ENCODE measurements at places on chromosomes 11 and 22.

- no peak for DNase-seq
Observed at GRCh38 chr11:44328138-44328660, 18.3 kb upstream of the ALX4 start.

GRCh38 chr11:74005721-74006517 is 3.0 kb downstream of the UCP3 start:
- DNase-seq = no peak

GRCh38 chr11:122044086-122044485 is 71.9 kb downstream of the BLID start:
- no peak for DNase-seq

- DNase-seq = no peak
Observed at GRCh38 chr11:121486054-121486453, 33.3 kb upstream of the SORL1-AS1 start.

- no peak for DNase-seq
Observed at GRCh38 chr11:44356351-44356750, 46.4 kb upstream of the ALX4 start.

- no peak for DNase-seq
Observed at GRCh38 chr22:38792833-38793232, 1.1 kb downstream of the DNAL4 start.

DNA sequence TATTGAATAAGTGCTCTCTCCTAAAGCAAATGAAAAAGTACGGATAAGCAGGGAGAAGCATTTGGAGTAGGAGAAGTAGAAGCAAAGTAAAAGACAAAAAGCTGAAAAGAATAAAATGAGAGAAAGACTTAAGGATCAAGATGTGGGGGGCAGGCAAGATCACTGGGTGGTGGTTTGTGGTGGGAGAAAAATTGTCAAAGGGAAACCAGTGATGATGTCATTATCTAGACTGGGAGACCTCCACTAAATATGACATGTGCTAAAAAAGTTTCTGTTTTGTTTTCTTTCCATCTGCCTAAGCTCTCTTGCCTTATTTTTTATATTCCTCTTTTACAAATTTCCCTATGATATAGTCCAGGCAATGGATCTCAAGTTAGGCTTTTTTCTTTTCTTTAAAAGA is 14.8 kb upstream of the MAML2 start:
- DNase-seq = no peak

All from CD4-positive, alpha-beta T cell treated with Interleukin-10 for 1 hour (primary cell).